Urinary bladder (tissue), 4 donors: ENCODE measurements at places on chromosomes 16 and 17. TPM values are rescaled to one million over a fixed set of nuclear protein-coding genes. Genes with fewer than 3 reads are reported as not detected.

SP6 gene
- 2.3 TPM for polyA plus RNA-seq

ZNF287 gene
- polyA plus RNA-seq = 7.4 TPM

TCAP gene
- 0.73 TPM for polyA plus RNA-seq

CYGB gene
- polyA plus RNA-seq = 68.7 TPM

KRT222 gene
- 0.65 TPM for polyA plus RNA-seq

DNA sequence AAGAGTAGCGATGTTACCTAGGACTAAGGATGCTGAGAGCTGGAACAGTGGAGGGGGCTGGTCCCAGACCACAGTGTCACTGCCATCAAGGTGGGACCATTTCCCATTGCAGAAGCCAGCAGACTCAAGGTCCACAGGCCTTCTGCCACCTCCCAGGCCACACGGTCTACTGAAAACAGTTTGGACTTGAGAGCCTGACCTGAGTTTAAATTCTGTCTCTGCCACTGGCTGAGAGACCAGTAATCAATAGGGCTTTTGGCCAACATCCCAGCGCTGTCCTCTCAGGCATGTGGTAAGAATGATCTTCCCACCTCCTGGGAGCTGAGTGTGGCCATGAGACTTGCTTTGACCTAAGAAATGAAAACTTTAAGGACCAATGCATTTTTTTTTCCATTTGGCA lies 331.4 kb upstream of the CDH5 start:
- DNase-seq = no peak

GRCh38 chr17:36188891-36189306 lies 7.7 kb downstream of the CCL3L1 start:
- DNase-seq = no peak

DNA sequence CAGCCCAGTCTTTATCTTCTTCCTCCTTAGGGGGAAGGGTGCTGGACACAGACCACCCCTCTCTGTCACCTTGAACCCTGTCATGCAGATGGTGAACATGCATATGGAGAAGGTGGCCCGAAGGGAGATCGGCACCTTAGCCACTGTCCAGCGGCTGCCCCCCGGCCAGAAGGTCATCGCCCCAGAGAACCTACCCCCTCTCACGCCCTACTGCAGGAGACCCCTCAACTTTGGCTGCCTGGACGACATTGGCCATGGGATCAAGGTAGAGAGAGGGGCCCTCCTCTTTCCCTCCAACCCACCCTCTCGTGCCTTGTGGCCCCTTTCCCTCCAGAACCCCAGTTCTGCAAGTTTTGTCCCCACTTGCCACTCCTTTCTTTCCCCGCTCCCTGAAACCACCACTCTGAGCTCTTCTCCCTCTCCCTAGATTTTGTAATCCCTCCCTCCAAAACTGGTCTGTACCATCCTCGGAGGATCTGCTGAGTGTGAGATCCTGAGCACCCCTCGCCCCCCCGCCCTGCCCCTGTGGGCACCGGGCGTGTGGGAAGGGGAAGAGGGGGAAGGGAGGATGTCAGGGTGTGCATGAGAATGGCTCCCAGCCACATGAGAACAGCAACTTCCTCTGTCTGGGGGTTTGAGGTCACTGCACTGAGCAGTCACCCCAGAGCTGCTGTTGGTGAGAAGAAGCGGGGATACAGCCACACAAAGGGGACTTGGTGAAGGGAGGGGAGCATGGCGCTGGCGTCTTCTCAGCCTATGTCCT lies 7.3 kb downstream of the ABI3 start:
- no peak for DNase-seq

DNA sequence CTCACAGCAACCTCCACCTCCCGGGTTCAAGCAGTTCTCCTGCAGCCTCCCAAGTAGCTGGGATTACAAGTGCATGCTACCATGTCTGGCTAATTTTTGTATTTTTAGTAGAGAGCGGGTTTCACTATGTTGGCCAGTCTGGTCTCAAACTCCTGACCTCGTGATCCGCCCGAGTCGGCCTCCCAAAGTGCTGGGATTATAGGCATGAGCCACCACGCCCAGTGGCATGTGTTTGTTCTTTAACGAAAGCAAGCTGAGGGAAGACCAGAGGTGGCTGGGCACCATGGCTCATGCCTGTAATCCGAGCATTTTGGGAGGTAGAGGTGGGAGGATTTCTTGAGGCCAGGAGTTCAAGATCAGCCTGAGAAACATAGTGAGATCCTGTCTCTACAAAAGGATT lies 18.1 kb downstream of the TNFRSF13B start:
- no peak for DNase-seq

DNA sequence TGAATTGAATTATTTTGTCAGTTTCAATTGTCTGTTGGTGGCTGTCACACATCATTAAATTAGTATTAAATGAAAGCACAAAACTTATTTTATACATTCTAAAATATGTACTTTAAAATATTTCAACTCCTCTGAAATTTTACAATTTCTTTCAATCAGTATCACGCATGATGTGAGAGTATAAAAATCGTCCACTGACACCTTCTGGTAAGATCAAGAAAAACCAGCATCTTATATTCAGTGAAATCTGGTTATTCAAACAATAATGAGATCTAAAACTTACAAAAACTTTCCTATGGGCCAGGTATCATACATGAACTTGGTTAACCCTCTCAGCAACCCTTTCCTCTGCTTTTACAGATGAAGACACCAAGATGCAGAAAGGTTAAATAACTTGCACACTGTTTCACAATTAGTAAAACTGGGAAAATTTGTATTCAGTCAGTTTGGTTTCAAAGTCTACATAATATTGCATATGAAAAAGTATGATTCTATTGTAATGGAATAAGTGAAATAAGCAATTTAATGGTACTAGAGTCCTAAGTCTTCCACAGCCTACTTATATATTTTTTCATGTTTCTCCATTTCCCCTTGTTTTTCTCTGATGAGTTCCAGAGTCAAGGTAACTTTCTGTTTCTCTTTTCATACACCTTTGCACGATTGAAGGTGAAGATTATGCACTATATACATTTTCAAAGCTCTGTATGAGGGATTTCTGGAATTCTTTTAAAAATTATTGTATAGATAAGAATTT lies 58.7 kb downstream of the EFCAB5 start:
- DNase-seq = no peak

GRCh38 chr17:16419929-16420271 lies 4.5 kb downstream of the TRPV2 start:
- DNase-seq = no peak

DNA sequence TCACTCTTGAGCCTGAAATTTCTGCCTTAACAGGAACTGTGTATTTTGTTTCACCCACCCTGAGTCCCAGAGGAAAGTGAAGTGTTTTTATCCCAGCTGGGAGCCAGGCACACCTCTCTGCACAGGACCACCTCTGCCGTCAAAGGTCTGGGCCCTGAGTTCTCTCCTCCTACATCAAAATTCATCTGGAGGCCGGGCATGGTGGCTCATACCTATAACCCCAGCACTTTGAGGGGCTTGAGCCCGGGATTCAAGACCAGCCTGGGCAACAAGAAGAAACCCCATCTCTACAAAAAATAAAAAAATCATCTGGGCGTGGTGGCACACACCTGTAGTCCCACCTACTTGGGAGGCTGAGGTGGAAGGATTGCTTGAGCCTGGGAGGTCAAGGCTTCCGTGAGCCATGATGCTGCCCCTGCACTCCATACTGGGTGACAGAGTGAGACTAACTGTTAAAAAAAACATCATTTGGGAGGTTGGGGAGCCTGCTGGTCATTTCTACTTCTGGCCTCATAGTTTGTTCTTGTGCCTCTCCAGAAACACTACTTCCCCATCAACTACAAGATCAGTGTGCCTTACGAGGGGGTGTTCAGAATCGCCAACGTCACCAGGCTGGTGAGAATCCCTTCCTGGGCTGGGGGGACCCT lies 9.8 kb downstream of the IL34 start:
- no peak for DNase-seq

GRCh38 chr16:54933281-54934011 lies 2.8 kb downstream of the IRX5 start:
- DNase-seq = no peak

- no peak for DNase-seq
These were observed 3.9 kb upstream of the CDT1 start for GRCh38 chr16:88799569-88800276.

DNA sequence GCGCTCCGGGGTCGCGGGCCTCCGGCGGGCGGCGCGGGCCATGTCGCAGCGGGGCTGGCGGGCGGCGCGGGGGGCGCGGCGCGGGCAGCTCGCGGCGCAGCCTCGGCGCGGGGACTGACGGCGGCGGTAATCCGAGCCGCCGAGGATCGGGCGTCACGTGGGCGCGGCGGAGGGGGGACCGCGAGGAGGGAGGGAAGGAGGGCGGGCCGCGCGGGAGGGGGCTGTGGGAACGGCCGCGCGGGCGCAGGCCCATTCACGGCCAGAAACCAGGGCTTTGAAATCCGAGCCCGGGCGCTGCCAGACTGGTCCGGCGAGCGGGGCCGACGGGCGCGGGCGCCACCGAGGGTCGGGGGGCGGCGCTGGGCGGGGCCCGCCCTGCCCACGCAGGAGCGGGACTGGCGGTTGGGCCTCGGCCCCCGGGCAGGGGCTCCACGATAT lies at the start of gene MTSS2:
MTSS2 (minus strand) TSS at position 116 of the 438 bp plus-strand sequence. CDS start 262 bp downstream, outside the sequence.
- DNase-seq = no peak

GRCh38 chr16:10880594-10881452 lies 3.8 kb downstream of the CIITA start:
- no peak for DNase-seq

- no peak for DNase-seq
These were observed 7.2 kb downstream of the SMTNL2 start for GRCh38 chr17:4591529-4591928.

DNA sequence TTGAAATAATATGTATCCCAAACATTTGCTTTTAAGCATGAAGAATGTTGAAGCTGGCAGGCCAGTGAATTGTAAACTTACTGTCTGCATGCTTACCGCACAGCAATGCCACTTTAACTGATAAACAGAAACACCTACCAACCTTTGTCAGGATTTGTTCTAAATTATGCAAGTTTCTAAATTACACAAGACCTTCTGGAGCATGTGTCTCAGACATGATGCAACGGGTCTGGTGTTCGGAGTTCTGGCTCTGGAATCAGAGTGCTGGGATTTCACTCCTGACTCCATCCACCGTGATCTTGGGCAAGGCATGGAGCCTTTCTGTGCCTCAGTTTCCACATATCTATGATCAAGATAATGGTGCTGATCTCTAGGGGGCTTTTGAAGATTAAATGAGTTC lies 111.2 kb downstream of the CCT6B start:
- no peak for DNase-seq

DNA sequence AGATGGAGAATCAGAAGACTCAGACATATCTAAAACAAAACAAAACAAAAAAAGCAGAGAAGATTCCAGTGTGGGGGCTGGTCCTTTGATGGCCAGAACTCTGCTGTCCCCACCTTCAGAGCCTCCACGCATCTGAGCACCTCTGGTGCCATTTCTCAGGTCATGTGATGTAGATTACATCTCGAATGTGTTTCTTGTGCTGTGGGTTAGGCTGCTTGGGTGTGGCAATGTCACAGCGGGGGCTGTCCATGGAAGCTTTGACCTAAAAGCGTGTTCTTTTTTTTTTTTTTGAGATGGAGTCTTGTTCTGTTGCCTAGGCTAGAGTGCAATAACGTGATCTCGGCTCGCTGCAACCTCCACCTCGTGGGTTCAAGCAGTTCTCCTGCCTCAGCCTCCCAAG lies 51.2 kb downstream of the PLD6 start:
- no peak for DNase-seq

DNA sequence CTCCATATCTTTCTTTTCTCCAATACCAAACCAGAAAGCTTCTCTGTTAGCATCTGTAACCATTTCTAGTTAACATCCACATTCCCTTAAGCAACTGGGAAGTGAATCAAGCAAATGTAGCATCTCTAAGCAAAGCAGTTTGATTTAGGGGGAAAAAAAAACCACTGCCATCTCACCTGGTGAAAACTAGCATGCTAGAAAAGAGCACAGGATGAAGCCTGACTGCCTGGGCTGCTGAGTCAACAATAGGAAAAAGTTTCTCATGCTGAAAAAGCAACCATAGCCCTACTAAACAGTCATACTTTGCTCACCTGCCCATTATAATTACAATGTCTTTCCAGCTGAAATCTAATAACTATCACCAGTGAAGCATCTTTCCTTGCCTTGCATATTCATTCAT lies 139.3 kb downstream of the ANKFN1 start:
- no peak for DNase-seq

- DNase-seq = no peak
These were observed 13.5 kb upstream of the CIBAR2 start for GRCh38 chr16:85125570-85126393.

- no peak for DNase-seq
These were observed 25.5 kb downstream of the MYO18A start for GRCh38 chr17:29154516-29155226.

DNA sequence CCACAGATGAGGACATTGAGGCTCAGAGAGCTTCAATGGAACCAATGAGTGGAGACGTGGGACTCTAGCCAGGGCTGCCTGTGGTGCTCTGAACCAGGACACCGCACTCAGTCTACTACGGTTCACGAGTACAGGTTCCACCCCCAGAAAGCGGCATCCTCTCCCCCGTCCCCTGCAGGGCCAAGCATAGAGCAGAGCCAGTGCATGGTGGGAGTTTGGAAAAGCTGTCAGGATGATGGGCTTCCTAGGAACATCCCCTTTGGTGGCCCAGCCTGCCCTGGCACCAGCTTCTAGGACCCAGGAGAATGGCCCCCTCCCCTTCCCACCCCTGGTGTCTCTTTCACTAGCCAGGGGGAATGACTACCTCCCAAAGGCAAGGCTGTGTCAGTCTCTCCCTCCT lies 8.4 kb downstream of the ZNF319 start:
- DNase-seq = no peak
